Vagina (tissue), 2 donors: ENCODE measurements at places on chromosomes 3 and 15. TPM values are rescaled to one million over a fixed set of nuclear protein-coding genes. Genes with fewer than 3 reads are reported as not detected.
A peak's percentile ranks its signal among the peaks of the same experiment; 100 is the strongest.

- H3K4me3 ChIP-seq, result peak overlapping the region; percentile 44
- no peak overlapping the region for H3K27ac ChIP-seq
- no peaks in the 10 kb centered on the region for H3K27me3 ChIP-seq
- peaks cover 5% of the 10 kb centered on the region for H3K4me1 ChIP-seq
Measured at GRCh38 chr3:173584093-173584837, 186.7 kb downstream of the NLGN1 start.

- DNase-seq, result no peak
- no peak overlapping the region for H3K4me3 ChIP-seq
- H3K36me3 ChIP-seq, result no peaks in the 10 kb centered on the region
- peaks cover 6% of the 10 kb centered on the region for H3K4me1 ChIP-seq
Measured at GRCh38 chr3:98730338-98730737, 32.8 kb upstream of the ST3GAL6 start.

DNA sequence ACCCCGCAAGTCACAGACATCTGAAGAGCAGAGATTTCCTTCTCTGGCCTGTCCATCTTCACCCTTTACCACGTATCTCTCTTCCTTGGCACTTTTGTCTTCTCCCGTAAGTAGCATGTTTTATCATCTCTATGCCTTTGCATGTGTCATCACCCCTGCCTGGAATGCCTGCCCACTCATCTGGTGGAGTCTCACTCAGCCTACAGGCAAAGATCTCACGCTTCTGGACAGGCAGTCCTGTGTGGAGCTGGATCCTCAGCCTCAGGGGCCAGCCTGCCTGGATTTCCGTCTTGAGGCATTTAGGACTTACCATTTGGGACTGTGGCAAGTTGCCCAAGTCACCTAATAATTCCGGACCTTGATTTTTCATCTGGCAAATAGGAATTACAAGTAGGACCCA is 114.3 kb upstream of the CACNA2D3 start:
- no peak overlapping the region for H3K27ac ChIP-seq
- H3K36me3 ChIP-seq, result no peaks in the 10 kb centered on the region
- H3K4me3 ChIP-seq, result no peak overlapping the region
- H3K4me1 ChIP-seq, result no peaks in the 10 kb centered on the region
- no peaks in the 10 kb centered on the region for H3K27me3 ChIP-seq

DNA sequence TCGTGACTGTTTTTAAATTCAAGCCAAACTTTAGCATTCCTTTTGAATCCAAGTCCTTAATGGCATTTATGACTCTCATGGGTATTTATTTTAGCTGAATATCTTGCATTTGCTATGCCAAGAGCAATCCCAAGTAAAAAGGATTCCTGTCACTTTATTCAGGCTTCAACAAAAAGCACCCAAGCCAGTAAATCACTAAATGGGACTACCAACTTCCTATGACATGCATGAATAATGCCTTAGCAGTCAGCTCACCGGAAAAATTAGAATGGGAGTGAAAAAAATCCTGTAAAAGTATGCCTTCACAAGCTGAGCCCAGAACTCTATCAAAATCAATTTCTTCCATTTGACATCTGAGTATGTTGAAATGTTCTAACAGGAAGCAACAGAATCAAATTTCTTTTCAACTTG is 1297.9 kb downstream of the ROBO2 start:
- no peaks in the 10 kb centered on the region for H3K4me1 ChIP-seq
- DNase-seq, result no peak
- no peak overlapping the region for H3K4me3 ChIP-seq
- H3K36me3 ChIP-seq, result no peaks in the 10 kb centered on the region

GRCh38 chr3:120161902-120162301 is 67.7 kb upstream of the GSK3B start:
- no peak overlapping the region for H3K4me3 ChIP-seq
- H3K27me3 ChIP-seq, result no peaks in the 10 kb centered on the region
- H3K27ac ChIP-seq, result no peak overlapping the region

GRCh38 chr3:127735767-127736693 is 63.3 kb downstream of the ABTB1 start:
- H3K4me3 ChIP-seq, result no peak overlapping the region
- peak overlapping the region; percentile 68 for H3K27ac ChIP-seq
- H3K36me3 ChIP-seq, result no peaks in the 10 kb centered on the region

DNA sequence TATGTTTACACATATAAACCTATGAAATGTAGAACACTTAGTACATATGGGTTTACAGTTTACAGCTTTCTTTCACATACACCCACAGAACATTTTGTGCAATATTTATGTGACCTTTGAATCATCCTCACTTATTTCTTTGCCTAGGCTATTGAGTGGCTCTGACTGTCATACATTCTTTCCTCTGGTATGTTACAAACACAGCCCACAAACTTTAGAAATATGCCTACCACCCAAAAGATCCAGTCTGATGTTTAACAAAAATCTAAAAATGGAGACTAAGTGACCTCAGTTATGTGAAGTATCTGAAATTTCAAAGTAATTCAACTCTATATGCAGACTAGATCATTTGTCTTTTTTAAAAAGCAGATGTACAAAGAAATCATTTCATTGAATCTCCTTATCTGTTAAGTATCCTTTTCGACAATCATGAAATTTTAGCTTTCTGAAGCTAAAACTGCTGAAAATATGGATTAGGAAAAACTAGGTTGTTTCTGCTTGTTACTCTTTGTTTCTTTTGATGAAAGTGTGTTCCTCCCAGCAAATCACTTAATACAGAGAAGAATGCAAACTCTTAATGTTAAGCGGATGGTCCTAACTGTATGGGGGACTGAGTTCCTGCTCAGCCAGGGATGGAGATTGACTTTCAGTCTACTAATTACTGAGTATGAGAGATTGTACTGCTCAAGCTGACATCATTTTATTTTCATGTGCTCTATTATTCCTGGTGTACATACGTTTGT is 27.7 kb downstream of the CCDC54 start:
- DNase-seq, result no peak
- H3K36me3 ChIP-seq, result no peaks in the 10 kb centered on the region
- no peak overlapping the region for H3K4me3 ChIP-seq
- no peaks in the 10 kb centered on the region for H3K4me1 ChIP-seq

MGA gene
- 44.2 TPM for total RNA-seq

EID1 gene
- 175 TPM for total RNA-seq
